ENCODE measurements at places on chromosomes 11 and 22.

GRCh38 chr22:43750751-43751150 lies 61.4 kb downstream of the EFCAB6 start:
- no peak for DNase-seq

DNA sequence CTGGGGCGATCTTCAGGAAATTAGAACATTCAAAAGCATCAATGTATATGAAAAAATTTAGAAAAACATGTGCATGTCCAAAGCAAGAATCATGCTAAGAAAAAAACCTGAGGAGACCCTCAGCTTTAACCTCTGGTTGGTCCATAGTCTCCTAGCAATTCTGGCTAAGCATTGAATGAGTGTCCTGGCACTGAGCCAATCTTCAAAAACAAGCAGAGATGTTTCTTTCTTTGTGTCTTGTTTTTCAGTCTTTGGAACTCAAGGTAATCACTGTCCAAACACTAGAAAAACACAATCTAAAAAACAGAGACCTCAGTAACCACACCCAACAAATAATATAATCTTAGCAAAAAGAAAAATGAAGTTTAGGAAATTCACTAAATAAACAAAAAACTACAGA lies 205.4 kb upstream of the CARD18 start:
- no peak for DNase-seq

DNA sequence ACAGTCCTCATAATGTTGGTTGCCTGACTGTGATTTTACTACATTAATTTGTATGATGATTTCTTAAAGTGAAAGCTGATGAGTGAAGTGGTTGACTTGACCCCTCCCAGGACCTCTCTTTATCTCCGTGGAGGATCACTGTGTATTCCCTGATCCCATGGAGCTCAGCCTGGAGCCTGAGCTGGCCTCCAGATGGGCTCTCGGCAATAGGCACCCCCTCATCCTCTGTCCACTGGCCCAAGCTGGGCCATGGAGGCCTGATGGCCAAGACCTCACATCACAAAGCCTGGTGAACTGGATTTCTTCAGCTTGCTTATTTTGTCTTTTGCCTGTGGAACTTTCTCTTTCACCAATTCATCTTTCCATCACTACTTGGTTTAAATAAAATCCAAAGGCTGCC lies 75.2 kb downstream of the WNT11 start:
- DNase-seq = no peak

DNA sequence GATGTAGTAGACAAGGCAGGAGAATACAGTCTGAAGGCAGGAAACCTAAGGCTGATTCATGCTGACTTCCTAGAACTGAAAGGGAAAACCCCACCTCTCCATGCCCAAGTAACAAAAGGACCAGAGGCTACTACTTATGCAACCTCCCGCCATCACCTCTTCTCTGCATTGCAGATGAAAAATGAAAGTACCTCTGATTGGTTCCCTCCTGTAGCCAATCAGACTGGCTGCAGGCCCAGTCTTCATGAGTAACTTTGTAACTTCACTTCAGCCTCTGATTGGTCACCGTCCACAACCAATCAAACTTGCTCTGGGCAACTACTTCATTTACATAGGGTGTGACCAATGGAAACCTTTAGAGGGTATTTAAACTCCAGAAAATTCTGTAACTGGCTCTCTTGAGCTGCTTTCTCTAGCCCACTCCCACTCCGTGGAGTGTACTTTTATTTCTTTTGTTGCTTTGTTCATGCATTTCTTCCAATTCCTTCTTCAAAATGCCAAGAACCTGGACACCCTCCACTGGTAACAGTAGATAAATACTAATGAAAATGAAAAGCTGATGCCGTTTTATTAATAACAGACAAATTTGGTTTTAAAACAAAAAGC lies 5.2 kb upstream of the MAP6 start:
- DNase-seq = no peak

DNA sequence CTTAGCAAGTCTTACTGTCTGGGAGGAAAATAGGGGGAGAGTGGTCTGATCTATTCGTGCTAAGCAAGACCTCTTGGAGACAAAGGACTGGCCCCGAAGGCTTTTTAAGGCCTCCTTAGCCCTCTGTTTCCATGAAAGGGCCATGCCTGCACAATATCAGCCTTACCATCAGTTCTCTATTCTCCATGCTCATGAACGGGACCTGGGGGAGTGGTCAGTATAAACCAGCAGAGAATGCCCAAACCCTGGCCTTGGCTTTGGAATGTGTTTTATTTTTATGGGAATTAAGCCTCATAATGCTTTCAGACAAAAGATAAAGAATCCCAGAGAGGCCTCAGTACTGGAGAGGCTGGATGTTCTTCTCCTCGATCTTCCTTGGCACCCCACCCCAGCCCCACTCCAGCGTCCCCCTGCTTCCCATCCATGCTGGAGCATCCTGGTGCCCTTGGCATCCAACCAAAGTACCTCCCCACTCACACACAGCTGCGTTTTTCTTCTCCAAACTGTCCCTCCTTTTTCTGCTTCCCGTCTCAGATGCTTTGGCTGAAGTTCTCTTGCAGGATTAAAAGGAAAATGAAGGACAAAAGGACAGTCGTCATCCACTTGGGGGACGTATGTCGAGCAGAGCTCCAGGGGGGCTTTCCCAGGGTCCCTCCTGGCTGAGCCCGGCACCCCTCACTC lies 18.6 kb downstream of the FXYD6 start:
- no peak for DNase-seq

DNA sequence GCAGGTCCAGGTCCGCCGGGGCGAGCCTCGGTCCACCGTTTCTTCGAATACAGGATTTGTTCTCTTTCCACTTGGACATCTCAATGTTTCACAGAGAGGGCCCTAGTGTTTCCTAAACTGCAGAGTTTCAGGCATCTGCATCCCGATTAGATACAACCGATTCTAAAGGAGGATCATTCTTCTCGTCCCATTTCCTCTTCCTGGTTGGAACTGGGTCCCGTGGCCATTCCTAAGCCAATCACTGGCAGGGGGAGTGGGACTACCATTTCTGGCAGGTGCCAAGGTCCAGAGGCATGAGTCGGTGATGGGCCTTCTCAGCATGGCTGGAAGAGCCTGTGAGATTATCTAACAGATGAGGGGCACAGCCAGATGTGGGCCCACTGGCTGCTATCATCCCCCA lies 68.9 kb downstream of the ELFN2 start:
- DNase-seq = no peak

- DNase-seq = no peak
Observed at GRCh38 chr22:35596821-35597220, 20.3 kb downstream of the MB start.

GRCh38 chr11:97979741-97980140 lies 1041.0 kb upstream of the CNTN5 start:
- no peak for DNase-seq

- DNase-seq = no peak
Observed at GRCh38 chr11:100004541-100004940, 682.5 kb upstream of the ARHGAP42 start.

- DNase-seq = no peak
Observed at GRCh38 chr22:43094085-43094484, 4.9 kb upstream of the TTLL1 start.

DNA sequence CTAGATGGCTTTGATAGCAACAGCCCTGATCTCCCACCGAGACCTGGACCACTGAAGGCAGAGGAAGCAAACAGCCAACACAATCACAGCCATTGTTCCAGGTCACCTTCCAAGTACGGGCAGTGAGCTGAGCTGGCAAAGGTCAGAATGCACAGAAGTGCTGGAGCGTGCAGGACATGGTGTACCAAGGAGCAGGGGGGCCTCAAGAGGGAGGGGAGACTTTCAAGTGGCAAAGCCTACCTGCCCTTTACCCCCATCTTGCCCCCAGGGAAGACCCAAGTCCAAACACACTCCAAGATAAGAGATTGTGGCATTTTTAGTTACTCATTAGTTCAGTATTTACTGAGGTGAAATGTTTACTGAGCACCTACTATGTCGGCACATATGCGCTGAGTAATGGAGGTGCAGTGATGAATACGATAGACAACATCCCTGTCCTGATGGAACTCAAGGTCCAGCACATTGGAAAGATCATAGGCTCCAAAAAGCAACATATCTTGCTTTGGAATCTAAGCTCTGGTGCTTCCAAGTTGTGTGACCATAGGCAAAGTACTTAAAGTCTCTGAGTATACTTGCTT lies 26.0 kb upstream of the TTC12 start:
- DNase-seq = no peak

- no peak for DNase-seq
Observed at GRCh38 chr22:17140826-17141766, 18.0 kb downstream of the HDHD5 start.

- no peak for DNase-seq
Observed at GRCh38 chr11:92384802-92385201, 160.2 kb downstream of the FAT3 start.

DNA sequence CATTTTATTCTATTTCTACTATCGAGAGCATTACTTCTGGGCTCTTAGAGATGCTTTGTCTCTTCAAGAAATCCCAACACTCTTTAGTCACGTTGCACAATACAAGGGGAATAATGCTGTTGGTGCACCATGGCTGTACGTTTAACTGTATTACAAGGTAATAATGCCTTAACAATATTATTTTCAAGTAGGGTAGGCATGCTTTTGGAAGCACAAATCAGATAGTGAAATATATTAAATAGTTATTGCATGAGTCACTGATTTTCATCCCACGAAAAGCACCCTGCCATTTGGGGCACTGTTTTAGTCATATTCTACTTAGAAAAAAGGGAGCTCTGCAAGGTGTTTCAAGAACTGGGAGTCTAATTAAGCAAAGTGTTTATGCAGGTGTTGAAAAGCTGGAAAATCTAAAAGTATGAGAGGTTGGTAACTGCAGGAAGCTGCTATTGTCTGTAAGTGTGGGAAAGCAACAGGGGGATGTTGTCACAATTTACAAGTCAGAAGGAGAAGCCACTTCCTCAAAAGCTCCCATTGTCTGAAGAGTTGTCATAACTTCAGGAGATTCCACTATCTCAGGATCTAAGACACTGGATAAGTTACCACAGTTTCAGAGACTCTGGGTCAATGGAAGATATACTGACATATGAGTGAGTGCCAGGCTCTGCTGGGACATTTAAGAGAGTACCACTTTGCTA lies 218.2 kb downstream of the JRKL start:
- no peak for DNase-seq

GRCh38 chr22:47046411-47047065 lies 284.1 kb downstream of the TBC1D22A start:
- no peak for DNase-seq

DNA sequence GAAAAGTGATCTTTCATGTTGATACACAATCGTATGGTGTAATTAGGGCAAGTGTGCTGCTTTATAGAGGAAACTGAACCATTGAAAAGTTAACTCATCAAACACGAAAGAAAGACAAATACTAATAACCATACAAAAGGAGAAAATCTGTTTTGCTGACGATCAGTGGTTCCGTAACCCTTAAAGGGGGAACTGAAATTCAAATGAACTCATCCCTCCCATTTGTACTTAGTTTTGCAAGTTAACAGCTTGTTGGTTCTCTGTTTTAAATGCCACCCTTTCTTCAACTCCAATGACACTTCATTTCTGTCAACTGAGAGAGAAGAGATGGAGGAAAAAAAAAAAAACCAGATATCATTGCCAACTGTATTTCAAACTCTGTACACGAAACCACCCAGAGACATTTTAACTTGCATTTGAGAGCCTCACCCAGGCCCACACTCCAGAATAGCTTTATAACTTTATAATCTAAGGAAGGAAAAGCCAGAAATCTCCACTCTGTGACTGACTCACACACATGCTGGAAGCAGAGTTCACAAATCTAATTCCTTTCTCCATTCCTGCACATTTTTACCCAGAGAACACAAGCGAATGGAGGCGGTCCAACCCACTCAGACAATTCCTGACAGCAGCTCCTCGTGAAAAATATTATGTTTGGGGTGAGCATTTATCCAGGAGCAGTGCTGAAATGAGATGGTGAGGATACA lies 17.4 kb upstream of the CSNK2A3 start:
- no peak for DNase-seq

Measured in GDM1 (cell line).